T-helper 17 cell (primary cell): ENCODE measurements at places on chromosomes 4 and X.

DNA sequence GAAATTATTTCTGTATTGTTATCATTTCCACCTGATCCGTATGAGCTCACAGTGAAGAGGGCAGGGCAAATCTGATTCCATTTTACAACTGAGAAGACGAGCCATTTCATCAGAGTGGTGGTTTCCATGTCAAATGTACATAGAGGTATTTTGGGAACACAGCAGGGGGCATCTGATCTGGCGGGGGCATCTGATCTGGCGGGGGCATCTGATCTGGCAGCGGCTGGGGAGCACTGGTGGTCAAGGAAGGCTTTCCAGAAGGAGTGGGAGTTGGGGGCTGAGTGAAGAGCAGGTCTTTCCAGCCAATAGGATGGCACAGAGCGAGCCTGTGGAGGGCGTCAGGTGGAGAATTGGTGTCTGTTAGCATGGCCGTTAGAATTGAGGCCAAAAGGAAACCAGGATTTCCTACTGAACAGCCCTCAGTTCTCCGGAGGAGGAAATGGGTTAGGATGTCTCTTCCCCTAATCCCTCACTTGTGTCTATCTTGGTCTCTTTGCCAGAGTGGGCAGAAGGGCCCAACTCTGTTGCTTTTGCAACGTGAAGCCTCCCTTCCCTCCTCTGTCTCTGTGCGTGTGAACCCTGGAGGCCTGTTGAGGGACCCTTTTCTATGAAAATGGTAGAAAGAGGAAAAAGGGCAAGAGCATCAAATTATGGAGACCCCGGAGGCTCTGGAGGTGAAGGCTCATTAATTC, 41.3 kb downstream of the RHOH start:
- no peak for DNase-seq

- no peak for DNase-seq
These were observed 9.5 kb upstream of the GUCY1A1 start for GRCh38 chr4:155657169-155657568.

DNA sequence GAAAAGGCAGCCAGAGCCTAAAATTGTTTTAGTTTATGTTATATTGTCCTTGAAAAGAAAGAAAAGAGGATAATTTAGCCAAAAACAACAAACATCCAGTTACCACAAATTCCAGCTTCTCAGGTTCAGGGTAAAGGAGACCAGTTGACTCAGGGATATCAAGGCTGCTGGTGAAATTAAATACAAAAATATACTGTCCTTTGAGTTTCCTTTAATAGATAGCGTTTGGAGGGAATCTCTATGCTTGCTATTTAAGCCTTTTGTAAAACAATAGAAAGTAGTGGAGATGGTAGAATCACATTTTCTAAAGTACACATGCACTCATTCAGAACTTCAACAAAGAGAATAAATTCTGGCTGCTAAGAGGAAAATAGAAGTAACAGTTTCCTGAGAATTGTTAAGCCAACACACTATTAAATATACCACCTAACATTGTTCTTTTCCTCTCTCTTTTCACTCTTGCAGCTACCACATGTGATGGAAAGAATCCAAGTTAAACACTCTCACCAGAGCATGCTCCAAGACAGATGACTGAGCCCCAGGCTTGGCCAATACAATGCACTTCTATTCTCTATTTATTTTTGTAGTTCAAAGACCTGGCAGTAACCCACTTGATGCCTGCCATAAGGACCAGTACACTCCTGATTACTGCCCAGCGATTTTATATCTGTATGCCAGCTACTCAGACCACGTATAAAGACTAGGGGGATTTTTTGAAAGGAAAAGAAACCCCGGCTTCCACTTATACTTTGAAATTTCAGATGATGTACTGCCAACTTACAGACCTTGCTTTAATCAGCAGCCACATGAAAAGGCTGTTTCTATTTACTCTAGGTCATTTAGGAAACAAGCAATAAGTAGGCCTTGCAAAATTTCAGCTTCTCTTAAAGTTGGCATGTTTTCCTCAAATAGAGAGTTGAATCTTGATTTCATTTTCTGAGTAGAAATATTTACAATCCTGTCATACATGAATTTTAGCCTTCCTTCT, 756.9 kb downstream of the FAT4 start:
- DNase-seq: no peak

- no peak for DNase-seq
These were observed 92.8 kb downstream of the TAB3 start for GRCh38 chrX:30795981-30796958.
